Stimulated activated CD8-positive, alpha-beta memory T cell treated with anti-CD3 and anti-CD28 coated beads, Interleukin-2, amount 100 ng/mL, for 1 hour (primary cell): ENCODE measurements at places on chromosomes 12 and 14.

DNA sequence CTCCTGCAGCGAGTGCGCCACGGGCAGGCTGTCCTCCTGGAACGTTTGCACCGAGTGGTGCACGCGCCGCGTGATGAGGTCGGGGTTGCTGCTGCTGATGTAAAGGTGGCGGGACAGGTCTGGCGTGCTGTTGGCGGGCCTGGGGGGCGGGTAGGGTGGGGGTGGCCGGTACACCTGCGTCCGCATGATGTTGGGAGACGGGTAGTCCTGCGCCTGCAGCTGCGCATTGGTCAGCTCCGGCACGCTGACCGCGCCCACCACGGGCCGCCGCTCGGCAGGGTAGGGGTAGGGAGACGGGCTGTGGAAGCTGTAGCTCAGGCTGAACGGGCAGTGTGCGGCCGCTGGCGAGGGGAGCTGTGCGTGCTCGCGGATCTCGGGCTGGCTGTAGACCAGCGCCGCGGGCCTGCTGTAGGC lies 75.2 kb downstream of the PTPN21 start:
- DNase-seq = no peak

GRCh38 chr12:123621619-123622530 lies 11.6 kb downstream of the EIF2B1 start:
- no peak for DNase-seq

- DNase-seq = no peak
Measured at GRCh38 chr12:62632411-62632918, 165.8 kb downstream of the MON2 start.

DNA sequence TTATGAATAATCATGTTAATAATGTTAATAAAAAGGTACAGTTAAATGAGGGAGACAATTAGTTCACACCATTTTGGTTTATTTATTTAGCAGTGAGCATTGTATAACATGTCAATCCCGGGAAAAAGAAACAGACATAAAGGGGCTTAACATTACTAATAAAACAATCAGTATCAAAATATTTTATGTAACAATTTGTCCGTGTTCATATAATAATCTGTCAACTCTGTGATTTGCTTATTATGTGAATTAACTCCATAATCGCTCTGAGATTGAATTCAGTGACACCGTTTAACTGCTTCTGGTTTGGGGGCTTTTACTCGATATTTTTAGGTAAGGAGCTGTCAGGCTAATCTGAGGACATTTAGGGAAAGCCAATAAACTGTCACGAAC lies 95.8 kb upstream of the HMGA2 start:
- no peak for DNase-seq

- no peak for DNase-seq
Measured at GRCh38 chr14:99117671-99118045, 154.3 kb downstream of the BCL11B start.

DNA sequence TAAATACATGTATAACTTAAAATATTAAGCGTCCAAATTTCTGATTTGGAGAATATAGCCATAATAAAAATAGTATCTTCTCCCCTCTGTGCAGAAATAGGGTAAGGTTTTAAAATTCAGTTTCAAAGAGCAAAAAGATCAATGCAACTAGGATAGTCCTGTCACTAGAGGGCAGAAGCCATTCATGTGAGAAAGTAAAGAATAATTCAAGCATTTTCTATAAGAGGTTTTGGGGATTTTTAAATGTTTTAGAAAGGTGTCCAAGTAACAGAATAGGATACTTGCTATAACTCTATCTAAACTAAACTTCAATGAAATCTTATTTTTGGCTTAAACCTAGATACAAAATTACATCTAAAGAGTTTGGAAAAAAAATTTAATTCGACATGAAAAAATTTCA lies 50.3 kb downstream of the ADAMTS20 start:
- no peak for DNase-seq

- DNase-seq = no peak
Measured at GRCh38 chr14:68291820-68292219, 472.2 kb downstream of the RAD51B start.

DNA sequence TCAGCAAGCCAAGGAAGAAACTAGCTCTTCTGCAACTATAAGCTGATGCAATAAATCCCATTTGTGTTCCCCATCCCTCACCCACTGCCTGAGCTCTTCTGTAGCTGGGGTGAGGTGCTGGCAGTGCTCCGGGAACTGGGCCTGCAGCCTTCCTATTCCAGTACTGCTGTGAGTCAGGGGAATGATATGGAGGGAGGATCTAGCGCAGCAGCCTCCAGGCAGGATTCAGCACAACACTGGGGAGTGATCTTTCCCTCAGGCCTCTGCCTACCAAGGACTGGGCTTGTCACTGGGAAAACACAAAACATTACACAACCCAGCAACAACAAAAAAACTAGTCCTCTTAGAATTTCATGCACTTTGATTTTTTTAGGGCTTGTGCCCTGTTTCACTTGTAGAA lies 58.7 kb downstream of the ST8SIA1 start:
- no peak for DNase-seq

GRCh38 chr14:74618078-74618952 lies 6.3 kb upstream of the LTBP2 start:
- peak; percentile 52 for DNase-seq

GRCh38 chr12:131093604-131093955 lies 139.9 kb downstream of the ADGRD1 start:
- DNase-seq = no peak

GRCh38 chr12:116666305-116666673 lies 71.6 kb downstream of the SPRING1 start:
- no peak for DNase-seq

DNA sequence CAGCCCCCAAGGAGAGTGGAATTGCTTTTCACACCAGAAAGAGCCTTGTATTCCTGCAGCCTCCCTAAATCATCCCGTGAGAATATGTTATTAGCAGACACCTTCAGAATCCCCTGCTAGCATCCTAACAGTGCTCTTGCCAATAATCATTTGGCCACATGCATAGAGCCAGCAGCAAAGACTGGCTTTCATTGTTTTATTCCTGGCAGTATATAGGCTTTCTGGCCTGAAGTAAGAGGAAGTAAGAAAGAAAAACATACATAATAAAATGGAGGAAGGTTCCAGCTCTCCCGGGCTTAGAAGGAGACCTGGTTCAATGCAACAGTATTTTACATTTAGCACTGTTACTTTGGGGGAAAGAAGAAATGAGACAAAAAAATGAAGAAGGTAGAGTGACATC lies 176.7 kb upstream of the ATF7IP start:
- DNase-seq = no peak

- peak; percentile 33 for DNase-seq
Measured at GRCh38 chr14:103518422-103519042, 4.1 kb downstream of the CKB start.

DNA sequence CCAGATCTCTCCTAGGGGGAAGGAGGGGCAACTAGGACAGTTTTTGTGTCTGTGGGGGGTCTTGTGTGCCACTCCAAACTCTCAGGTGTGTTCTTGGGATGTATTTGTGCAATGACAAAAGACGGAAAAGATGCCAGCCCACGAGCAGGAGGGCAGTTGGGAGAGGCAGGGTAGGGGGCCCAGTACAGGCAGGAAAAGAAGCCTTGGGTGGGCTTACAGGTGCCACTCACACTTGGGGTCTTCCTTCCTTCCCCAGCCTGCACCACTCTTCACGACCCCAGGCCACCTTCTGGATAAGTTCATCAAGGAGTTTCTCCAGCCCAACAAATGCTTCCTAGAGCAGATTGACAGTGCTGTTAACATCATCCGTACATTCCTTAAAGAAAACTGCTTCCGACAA lies 24.4 kb downstream of the OAS2 start:
- DNase-seq = no peak

GRCh38 chr12:128534906-128535305 lies 267.9 kb downstream of the TMEM132C start:
- no peak for DNase-seq

DNA sequence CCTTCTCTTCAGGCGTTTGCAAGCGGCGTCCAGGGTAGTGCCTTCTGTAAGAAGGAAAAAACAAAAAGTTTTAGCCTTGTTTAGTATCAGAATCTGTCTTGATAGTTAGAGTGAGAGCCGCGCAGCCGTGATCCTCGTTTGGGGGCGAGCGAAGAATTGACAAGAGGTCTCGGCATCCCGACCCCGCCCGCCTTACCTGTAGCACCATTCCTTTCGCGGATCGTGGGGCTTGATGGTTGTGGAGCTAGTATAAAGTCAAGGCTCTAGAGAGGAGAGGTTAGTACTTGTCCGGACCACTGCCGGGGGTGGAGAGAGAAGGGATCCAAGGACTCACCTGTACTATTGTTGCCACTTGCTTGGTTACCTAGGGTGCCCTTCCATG lies 494 bp downstream of the TMTC3 start:
- DNase-seq = no peak

- no peak for DNase-seq
Measured at GRCh38 chr12:64837427-64837826, 13.0 kb downstream of the TBC1D30 start.

DNA sequence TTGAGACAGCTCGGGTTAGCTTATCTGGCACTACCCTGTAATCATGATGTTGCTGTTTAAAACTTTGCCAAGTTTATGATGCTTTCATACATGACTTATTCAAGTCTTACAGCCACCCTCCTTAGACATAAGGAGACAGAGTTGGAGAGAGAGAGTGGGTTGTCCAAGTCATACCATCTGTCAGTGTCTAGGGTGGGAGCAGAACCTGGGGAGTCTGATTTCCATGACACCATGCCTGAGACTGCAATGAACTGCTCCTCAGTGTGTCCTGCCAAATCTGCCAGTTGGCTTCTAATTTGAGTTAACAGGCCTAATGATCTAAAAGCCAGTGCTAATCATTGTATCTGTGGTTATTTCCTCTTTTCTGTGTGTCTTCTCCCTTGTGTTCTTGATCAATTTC lies 43.7 kb upstream of the PHC1 start:
- DNase-seq = no peak

DNA sequence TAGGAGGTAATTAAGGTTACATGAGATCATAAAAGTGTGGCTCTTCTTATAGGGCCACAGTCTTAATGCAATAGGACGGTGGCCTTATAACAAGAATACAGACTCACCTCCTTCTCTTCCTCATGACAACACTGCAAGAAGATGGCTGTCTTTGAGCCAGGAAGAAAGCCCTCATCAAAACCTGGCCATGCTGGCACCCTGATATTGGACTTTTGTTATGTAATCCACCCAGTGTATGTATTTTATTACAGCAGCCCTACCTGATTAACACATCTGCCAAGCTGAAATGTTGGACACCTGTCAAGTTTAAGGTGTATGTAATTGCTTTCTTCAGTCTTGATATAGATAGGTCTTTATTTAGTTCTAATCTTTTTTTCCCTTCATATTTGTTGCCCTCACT lies 217.0 kb downstream of the GPHN start:
- no peak for DNase-seq
